ENCODE measurements at places on chromosomes 5 and 9. TPM values are rescaled to one million over a fixed set of nuclear protein-coding genes. Genes with fewer than 3 reads are reported as not detected.

The TAF11L10 gene
- not detected for total RNA-seq

The MSX2 gene
- 0.27 TPM for total RNA-seq

The CCDC192 gene
- not detected for total RNA-seq

The AJM1 gene
- 3.5 TPM for total RNA-seq

The OGN gene
- total RNA-seq, result 15.3 TPM

The OSMR gene
- total RNA-seq, result 61.6 TPM

DNA sequence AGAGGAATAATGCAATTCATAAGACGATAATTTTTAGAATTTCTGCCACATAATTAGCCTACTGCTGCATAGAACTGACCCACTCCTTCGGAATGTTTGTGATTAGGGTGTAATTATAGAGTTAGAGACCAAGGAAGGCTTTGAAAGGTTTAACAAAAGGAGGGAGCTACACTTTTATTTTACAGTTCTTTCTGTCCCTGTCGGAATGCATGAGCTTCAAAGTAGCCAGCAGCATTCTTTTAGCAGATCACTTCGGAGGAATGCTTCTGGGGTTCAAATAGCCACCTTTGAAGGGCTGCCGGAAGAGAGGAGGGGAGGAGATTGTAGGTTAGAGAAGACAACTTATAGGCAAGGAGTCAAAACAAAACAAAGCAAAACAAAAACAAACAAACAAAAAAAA, 168.1 kb downstream of the GRIA1 start:
- no peaks in the 10 kb centered on the region for H3K27me3 ChIP-seq
- no peak for DNase-seq
- no peaks in the 10 kb centered on the region for H3K36me3 ChIP-seq

DNA sequence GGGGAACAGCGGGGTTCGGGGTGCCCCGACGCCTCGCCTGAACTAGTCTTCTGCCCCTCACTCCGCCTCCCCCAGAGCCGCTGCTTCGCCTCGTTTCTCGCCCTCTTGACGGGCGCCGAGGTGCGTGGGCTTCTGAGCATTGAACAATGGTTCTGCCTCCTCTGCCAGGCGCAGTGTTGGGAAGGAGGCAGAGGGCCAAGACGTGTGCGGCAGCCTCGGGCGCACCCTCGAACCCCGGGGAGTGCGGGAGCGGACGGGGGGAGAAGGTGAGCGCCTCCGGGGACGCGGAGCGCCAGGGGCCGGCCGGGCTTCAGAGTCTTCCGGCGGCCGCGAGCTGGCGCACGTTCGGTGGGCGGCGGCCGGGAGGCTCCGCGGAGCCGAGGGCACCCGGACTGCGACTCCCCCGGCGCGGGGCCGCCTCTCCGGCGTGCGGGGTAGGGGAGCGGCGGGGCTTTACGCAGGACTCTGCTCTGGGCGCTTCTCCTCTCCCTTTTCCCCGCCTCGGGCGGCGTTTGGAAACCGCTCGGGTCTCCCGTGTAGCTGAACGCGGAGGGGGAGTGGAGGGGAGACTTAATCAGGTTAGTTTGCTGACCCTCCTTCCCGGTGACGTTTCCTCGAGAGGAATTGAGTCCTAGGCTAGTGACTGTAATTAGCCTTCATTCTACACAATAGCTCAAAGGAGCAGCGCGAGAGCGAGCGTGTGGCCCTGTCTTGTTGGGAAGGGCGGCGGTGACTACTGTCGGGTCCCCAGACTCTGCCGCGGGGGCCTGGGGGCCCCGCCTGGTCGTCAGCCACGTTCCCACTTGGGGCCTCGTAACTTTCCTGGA, 1.1 kb downstream of the VLDLR start:
- H3K4me3 ChIP-seq, result peak overlapping the region; percentile 72
- peaks cover 18% of the 10 kb centered on the region for H3K27me3 ChIP-seq
- H3K27ac ChIP-seq, result peak overlapping the region; percentile 83
- H3K4me1 ChIP-seq, result peaks cover 25% of the 10 kb centered on the region

- no peaks in the 10 kb centered on the region for H3K4me1 ChIP-seq
- H3K27me3 ChIP-seq, result no peaks in the 10 kb centered on the region
- no peak for DNase-seq
- H3K36me3 ChIP-seq, result no peaks in the 10 kb centered on the region
- H3K4me3 ChIP-seq, result no peak overlapping the region
These were observed 1126.4 kb upstream of the SEMA6A start for GRCh38 chr5:117701062-117701461.

GRCh38 chr9:124723352-124723751, 47.8 kb downstream of the NR6A1 start:
- H3K4me3 ChIP-seq, result no peak overlapping the region
- DNase-seq, result no peak
- H3K27ac ChIP-seq, result no peak overlapping the region
- no peaks in the 10 kb centered on the region for H3K27me3 ChIP-seq
- H3K4me1 ChIP-seq, result no peaks in the 10 kb centered on the region

DNA sequence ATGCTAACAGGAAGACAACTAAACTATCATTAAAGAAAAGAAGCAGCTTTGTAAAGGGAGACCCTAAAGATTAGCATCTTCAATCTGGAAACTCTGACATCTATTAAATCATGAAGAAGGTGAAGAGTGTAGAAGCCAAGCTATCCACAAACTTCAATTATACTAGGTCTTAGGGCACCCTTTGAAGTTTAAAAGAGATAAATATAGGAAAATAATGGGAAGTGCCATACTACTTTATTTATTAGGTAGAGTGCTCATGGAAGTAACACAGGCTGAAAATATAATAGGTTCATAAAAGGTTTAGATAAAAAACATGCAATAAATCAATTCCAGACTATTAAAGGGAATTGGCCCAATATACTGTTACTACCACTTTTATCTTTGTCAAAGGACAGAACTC, 19.9 kb downstream of the CDH10 start:
- no peaks in the 10 kb centered on the region for H3K4me1 ChIP-seq
- H3K27me3 ChIP-seq, result no peaks in the 10 kb centered on the region
- no peak overlapping the region for H3K4me3 ChIP-seq
- no peak overlapping the region for H3K27ac ChIP-seq
- DNase-seq, result no peak

DNA sequence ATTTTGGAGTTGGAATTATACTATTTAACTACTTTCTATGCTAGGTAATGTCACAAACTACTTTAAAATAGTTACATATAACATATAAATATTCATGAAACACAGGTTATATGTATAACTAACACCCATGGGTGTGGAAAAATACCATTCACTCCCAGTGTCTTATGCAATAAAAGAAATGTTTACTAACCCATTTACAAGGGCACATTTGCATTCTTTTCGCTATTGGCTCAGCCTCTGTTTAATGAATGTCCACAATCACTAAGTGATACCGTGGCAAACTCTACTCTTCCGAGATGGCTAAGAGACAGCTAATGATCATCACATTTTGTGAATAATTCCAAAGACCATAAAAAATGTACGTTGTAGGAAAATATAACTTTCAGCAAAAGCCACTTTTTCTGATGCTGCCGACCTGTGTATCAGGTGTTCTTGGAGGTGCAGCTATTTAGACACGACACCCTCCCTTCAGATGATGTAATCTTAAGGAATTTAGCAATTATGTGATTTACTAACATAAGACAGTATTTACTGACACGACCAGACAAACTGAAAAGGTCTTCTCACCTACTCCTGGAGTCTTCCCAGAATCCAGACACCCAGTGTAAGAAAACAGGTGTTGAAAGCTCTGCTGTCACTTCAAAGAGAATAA, 121.7 kb upstream of the FAM120A start:
- H3K27ac ChIP-seq, result no peak overlapping the region
- no peak overlapping the region for H3K4me3 ChIP-seq
- no peak for DNase-seq

DNA sequence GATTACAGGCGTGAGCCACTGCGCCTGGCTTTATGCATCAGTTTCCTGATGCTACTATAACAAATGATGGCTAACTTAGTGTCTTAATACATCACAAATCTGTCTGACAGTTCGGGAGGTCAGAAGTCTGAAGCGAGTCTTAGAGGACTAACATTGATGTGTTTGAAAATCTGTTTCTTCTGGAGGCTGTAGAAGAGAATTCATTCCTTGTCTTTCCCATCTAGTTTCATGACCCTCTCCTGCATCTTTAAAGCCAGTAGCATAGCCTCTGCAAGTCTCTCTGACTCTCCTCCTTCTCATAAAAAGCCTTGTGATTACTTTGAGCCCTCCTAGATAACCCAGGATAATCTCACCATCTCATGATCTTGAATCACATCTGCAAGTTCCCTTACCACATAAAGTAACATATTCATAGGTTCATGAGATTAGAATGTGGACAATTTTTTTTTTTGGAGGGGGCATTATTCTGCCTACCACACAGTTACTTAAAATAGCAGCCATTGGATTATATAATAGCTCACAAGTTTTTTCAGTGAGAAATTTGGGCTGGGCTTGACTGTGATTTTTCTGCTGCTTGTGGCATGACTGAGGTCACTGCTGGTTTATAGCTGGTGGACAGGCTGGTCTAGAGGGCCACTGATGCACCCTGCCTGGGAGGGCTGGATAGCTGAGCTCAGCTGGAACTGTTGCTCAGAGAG, 134.8 kb downstream of the FBXL7 start:
- no peak overlapping the region for H3K4me3 ChIP-seq
- DNase-seq, result no peak
- H3K36me3 ChIP-seq, result no peaks in the 10 kb centered on the region
- H3K4me1 ChIP-seq, result no peaks in the 10 kb centered on the region
- H3K27me3 ChIP-seq, result no peaks in the 10 kb centered on the region

DNA sequence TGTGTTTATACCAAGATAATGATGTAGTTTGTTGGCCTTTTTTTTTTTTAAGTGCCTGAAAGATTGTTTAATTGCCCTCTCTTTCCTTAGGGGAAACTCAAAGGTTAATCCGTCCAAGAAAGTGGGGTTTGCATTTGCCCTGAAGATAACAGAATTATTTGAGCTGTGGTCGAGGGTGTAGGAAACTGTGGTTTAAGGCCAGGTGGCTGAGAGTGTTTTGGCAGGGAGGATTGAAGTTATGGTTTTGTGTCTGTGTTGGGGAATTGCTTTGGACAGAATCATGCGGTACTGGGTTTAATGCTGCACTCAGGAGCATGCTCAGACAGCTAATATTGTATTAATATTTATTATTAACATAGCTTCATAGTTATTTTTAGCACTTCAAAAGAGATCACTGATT, 509.8 kb downstream of the EBF1 start:
- H3K4me3 ChIP-seq, result no peak overlapping the region
- H3K27ac ChIP-seq, result no peak overlapping the region
- H3K27me3 ChIP-seq, result no peaks in the 10 kb centered on the region
- H3K36me3 ChIP-seq, result no peaks in the 10 kb centered on the region

GRCh38 chr9:130825809-130826208, 9.2 kb upstream of the ABL1 start:
- no peak overlapping the region for H3K4me3 ChIP-seq
- H3K27me3 ChIP-seq, result no peaks in the 10 kb centered on the region
- peak overlapping the region; percentile 22 for H3K27ac ChIP-seq
- H3K4me1 ChIP-seq, result peaks cover 27% of the 10 kb centered on the region
- no peaks in the 10 kb centered on the region for H3K36me3 ChIP-seq
- no peak for DNase-seq

- DNase-seq, result no peak
- no peaks in the 10 kb centered on the region for H3K27me3 ChIP-seq
- H3K27ac ChIP-seq, result no peak overlapping the region
- no peaks in the 10 kb centered on the region for H3K4me1 ChIP-seq
These were observed 96.2 kb downstream of the TAF11L14 start for GRCh38 chr5:17730421-17730820.

DNA sequence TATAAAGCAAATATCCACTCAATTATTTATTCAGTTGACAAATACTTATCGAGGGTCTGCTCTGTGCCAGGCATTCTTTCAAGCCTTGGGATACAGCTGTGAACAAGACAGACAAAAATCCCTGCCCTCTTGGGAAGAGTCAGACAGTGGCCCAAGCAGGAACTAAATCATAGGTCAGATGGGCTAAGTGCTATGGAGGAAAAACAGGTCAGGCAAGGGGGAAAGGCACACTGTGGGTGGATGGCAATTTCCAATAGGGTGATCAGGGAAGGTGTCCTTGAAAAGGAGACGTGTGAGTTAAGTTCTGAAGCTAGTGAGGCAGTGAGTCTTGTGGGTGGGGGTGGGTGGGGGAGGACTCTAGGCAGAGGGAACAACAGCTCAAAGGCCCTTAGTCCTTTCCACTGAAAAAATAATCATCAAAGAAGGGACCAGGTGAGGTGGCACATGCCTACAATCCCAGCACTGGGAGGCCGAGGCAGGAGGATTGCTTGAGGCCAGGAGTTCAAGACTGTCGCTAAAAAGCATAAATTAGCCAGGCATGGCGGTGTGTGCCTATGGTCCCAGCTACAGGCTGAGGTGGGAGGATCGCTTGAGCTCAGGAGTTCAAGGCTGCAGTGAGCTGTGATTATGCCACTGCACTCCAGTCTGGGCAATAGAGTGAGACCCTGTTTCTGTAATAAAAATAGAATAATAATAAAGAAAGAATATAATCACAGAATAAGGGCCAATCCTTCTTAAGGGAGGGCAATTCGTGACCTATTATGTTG, 95.2 kb upstream of the CPEB4 start:
- H3K27ac ChIP-seq, result no peak overlapping the region
- no peak for DNase-seq
- no peaks in the 10 kb centered on the region for H3K36me3 ChIP-seq
- H3K4me1 ChIP-seq, result peaks cover 10% of the 10 kb centered on the region

DNA sequence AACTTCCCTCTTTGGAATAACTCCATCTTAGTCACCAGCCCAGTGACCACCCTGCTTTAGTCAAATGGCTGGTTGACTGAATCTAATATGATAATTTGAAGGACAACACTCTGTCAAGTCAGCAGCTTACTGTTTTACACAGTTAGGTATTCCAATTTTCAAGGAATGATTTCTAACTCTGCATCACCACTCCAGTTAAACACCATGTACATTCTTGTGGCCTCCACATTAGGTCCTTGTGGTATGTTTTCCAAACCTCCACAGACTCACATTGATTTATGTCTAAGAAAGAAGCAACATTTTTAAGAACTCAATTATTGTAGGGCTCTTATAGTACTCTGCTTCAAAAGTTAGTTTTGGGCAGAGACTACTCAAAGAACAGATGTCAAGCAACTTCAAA, 110.7 kb downstream of the TLE1 start:
- H3K27ac ChIP-seq, result no peak overlapping the region
- no peak for DNase-seq
- no peaks in the 10 kb centered on the region for H3K27me3 ChIP-seq
- peaks cover 5% of the 10 kb centered on the region for H3K36me3 ChIP-seq
- H3K4me3 ChIP-seq, result no peak overlapping the region
- H3K4me1 ChIP-seq, result no peaks in the 10 kb centered on the region
